ENCODE measurements at places on chromosomes 3 and 15.

GRCh38 chr3:31610700-31611275 is 78.1 kb downstream of the STT3B start:
- no peak for DNase-seq

DNA sequence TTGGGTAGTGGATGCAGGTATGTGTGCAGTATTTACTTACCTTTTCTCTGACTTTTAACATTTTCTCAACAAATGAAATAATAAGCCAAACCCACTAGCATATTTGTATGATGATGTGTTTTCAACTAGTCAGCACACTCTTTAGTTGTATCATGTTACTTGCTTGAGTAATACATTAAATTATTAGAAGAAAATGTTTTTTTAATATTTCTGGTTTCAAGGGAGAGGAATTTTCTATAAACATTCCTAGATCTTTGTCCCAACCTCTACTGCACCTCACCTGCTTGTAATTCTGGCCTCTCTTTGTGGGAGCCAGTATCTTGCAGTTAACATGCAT is 161.8 kb upstream of the CBLB start:
- no peak for DNase-seq

GRCh38 chr3:195595785-195596531 is 12.2 kb upstream of the APOD start:
- no peak for DNase-seq

DNA sequence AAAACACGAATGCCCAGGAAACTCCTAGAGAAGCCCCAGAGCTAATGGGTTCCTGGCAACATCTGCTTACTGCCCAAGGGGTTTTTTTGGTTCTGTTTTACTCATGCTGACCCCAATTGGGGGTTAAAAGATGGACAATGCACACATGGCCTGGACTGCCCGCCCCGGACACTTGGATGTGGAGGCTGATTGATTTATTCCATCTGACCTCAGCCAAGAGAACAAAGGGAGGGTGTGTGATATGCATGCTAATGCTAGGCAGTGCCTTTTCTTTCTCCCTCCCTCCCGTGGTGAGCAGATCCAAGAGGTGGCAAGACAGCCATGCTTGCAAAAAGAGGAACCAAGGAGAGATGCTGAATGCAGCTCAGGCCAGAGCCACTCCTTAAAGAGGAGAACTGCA is 3.3 kb upstream of the LRTM1 start:
- DNase-seq: no peak

DNA sequence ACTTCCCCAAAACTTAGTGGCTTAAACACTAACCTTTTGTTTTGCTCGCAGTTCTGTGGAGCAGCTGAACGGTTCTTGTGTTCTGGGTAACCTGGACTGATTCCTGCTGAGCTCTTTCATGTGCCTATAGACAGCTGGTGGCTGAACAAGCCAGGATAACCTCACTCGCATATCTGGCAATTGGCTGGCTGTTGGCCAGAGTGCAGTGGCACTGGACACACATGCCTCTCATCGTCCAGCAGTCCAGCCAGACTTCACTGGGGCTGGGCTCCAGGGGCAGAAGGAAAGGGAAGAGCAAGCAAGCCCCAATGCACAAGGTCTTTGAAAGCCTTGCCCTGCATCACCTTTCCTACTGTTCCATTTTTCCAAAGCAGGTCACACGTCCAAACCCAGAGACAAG is 53.6 kb upstream of the GATA2 start:
- DNase-seq: no peak

GRCh38 chr15:58755956-58756355 is 6.4 kb upstream of the ADAM10 start:
- no peak for DNase-seq

DNA sequence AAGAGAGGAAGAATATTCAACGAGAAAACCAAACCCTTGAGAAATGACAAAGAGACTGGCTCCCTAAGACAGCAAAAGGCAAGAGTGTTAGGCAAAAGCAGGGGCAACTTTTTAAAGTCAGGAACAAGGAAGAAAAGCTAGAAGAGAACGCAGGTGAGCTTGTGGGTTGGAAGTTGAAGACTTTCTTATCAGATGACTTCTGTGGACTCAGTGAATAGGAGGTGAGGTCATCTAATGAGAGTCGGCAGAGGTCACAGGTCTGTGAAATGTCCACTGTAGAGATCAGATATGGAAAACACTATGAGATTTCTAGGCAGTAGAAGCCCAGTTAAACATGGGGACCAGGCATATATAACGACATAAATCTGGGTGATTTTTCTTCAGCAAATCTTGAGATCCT is 27.2 kb upstream of the TNIK start:
- DNase-seq: no peak

DNA sequence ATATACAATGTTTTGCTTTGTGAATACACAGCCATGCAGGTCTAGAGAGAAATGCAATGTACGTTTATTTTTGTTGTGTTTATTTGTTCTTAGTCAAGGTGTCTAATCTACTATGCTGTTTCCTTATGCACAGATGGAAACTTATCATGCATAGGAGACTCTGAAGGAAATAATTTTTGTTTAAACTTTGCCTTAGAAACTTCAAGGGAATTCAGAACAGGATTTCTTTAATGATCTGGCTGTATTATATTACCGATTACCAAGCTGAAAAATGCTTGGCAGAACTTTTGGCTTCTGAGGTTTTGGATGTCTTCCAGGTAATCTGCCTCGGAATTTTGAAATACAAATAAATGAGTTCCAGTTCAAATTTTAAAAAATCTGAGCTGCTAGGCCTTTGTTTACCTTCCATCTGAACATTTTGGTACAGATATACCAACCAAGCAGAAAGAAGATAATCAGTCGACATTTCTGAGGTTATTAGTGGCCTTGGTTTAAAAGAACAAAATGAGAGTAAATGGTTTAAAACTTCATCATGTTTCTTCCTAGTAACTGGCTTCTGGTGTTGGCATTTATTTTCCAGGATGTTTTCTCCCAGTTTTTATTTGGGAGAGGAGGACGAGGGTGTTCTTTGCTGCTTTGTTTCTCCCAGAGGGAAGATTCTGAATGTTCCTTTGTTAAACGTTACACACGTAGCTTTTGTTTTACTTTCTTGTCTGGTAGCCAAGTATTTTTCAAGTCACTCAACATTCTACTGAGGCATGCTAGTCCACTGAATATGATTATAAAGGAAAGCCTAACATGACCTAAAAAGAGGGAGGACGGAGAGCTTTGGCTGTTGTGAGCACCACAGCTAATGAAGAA is 421.8 kb upstream of the TBL1XR1 start:
- DNase-seq: no peak

GRCh38 chr15:67227846-67228245 is 26.6 kb downstream of the AAGAB start:
- DNase-seq: no peak

Data from stimulated activated CD4-positive, alpha-beta T cell treated with anti-CD3 and anti-CD28 coated beads, Interleukin-15, amount 100 ng/mL, for 48 hours (primary cell).